ENCODE measurements at places on chromosomes 11 and 22. TPM values are rescaled to one million over a fixed set of nuclear protein-coding genes. Genes with fewer than 3 reads are reported as not detected.

DNA sequence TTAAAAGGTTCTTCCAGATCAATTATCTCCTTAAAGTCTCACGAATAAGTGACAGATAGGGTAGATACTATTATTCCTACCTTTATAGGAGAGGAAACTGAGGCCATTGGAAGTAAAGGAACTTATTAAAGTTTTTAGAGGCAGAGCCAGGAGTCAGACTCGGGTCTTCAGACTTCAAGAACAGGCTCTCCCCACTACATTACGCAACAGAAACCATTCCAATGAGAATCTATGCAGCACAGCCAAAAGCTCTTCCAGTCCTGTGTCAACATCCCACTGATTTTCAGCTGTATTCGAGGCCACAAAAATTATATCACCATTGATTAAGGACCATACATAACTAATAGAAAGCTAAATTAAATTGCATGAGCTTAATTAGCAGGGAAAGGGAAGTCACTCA lies 77.4 kb downstream of the RELT start:
- no peak for DNase-seq

The SART1 gene
- total RNA-seq = 38.2 TPM

- DNase-seq = peak; percentile 35
These were observed 1.2 kb downstream of the TOB2 start for GRCh38 chr22:41445129-41446056.

GRCh38 chr11:94574193-94574961 lies 7.2 kb downstream of the PIWIL4 start:
- DNase-seq = peak; percentile 44

GRCh38 chr11:91160661-91161060 lies 937.8 kb upstream of the CHORDC1 start:
- DNase-seq = no peak

DNA sequence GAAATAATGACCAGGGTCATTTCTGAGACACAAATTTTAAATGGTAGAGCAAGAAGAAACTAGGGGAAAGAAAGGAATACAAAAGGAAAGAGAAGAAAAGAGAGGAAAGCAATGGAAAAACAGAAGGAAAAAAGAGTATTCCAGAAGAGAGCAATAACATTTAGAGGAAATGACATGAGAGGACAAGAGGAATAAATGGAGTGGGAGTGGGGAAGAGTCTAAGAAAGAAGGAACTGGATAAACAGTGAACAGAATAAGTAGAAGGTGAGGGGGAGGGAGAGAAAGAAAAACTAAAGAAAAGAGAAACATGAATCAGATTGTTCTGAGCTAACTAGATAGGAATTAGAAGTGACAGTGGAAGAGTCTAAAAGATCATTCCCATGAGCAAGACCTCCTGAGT lies 28.4 kb downstream of the PRDM10 start:
- DNase-seq = no peak

DNA sequence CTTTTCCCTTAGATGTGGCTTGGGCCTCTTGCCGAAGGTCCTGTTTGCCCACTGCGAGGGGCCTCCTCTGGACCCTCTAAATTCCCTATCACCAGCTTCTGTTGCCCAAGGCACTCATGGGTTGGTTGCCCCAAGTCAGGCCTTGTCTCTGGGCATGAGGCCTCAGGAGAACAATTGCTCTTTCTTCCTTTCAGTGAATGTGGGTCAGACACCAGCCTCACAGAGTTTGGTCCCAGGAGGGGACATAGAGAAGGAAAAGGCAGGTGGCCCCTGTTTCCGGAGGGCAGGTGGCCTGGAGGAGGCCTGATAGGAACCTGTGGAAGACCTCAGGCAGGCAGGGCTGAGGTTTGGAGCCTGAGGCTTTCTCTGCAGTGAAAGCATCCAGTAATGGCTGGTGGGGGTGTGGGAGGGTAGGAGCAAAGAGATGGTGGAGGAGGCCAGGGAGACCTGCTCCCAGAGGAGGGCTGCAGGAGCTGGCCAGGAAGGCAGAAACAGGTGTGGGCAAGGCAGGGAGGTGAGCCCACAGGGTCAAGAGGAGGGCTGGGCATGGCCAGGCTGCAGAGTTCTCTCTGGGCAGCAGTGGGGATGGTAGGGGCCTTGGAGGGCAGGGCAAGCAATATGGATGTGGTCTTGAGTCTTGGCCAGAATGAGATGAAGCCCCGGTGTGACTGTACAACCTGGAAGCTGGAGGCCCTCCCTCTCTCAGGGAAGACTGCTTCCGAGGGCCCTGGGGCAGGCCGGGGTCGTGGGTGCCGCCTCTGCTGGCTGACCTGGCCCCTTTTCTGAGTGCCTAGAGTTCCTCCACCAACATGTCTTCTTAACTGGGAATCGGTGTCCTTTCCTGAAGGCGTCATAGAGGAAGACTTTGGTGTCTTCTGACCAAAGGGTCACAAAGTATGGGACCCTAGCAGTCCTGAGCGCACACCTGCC lies 28.0 kb upstream of the LMO1 start:
- DNase-seq = no peak

The ZNRF3 gene
- total RNA-seq = 2.2 TPM

DNA sequence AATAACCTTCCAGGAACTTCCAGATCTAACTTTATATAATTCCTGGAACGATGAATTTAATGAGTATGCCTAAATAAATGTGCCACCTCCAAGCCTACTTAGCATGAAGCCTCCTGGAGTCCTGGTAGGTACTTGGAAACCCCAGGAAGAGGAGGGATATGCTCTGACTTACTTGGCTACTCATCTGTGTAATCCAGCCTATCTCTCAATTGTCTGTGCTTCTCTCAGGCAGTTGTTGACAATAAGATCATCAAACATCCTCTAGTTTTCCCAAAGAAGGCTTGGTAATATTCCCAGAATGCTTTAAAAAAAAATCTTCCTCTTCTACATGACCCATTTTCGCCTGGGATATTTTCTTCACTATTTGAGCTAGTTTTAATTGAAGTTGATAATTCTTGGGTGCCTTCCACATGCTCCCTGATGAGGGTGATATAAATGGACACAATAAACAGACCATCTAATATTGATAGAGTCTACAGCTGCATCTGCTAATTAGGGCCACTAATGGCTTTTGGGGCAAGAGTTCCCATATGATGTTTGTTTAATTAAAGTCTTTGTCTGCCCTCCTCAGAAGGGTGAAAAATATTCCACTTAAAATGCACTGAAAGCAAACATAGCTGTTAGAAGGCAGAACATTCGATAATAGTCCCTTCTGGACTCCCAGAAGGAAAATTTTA lies 75.5 kb upstream of the RAB38 start:
- no peak for DNase-seq

The MAP4K2 gene
- total RNA-seq = 14.8 TPM

DNA sequence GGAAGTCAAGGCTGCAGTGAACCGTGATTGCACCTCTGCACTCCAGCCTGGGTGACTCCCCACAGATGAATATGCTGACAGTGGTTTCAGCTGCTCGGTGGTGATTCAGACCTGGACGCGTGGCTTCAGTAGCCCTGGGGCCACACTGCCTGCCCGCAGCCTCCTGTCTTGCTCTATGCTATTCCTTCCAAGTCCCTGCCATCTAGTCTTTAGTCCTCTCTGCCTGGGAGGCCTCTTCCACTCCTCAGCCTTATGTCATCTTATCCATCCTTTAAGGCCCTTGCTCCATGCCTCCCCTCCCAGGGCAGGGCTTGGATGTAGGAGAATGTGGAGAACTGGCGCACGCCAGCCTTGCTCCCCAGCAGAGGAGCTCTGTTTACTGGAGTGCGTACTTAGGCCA lies 23.0 kb downstream of the YDJC start:
- no peak for DNase-seq

DNA sequence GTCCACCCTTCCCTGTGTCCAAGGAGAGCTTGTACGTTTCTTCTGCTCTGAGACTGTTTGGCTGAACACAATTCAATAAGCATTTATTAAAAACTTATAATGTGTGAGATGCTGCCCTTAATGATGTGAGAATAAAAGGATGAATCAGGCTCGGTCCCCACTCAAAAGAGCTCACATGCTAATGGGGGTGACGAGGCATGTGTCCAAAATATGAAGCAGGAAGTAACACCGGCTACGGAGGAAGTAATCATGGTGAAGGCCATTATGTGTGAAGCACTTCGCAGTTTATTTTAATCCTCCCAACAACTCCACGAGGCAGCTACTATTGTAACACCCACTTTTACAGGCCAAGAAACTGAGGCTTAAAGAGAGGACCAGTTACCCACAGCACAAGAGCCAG lies 3.4 kb upstream of the RASD2 start:
- no peak for DNase-seq

The CCDC81 gene
- not detected for total RNA-seq

The MAPK8IP1 gene
- total RNA-seq = 2.6 TPM

The FERMT3 gene
- not detected for total RNA-seq

The UQCC3 gene
- 16.4 TPM for total RNA-seq

- no peak for DNase-seq
These were observed 12.1 kb downstream of the RNH1 start for GRCh38 chr11:494761-495536.

GRCh38 chr22:27224485-27225374 lies 567.3 kb downstream of the MIAT start:
- peak; percentile 71 for DNase-seq

GRCh38 chr11:117820516-117820915 lies 4.0 kb downstream of the FXYD2 start:
- DNase-seq = no peak

DNA sequence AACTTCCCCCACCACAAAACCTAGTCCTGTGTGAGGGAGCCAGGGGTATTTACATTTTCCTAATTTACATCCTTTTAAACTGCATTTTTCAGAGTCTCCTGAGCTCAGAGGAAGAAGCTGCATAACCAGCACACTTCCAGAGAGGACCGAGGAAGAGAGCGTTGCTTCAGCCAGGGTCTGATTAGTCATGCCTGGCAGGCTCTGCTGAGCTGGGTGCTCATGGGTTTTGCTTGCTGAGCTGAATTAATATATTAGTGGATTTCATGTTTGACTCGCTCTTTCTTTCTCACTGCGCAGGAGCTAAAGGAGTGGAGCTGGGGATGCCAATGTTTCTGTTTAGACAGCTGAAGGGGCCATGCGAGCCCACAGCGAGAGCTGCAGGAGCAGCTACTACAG lies 539.3 kb upstream of the B3GAT1 start:
- DNase-seq = peak; percentile 88

GRCh38 chr11:119391275-119391674 lies 9.8 kb upstream of the USP2 start:
- DNase-seq = no peak

The ZDHHC13 gene
- 14.7 TPM for total RNA-seq

The CNTF gene
- total RNA-seq = 0.92 TPM

DNA sequence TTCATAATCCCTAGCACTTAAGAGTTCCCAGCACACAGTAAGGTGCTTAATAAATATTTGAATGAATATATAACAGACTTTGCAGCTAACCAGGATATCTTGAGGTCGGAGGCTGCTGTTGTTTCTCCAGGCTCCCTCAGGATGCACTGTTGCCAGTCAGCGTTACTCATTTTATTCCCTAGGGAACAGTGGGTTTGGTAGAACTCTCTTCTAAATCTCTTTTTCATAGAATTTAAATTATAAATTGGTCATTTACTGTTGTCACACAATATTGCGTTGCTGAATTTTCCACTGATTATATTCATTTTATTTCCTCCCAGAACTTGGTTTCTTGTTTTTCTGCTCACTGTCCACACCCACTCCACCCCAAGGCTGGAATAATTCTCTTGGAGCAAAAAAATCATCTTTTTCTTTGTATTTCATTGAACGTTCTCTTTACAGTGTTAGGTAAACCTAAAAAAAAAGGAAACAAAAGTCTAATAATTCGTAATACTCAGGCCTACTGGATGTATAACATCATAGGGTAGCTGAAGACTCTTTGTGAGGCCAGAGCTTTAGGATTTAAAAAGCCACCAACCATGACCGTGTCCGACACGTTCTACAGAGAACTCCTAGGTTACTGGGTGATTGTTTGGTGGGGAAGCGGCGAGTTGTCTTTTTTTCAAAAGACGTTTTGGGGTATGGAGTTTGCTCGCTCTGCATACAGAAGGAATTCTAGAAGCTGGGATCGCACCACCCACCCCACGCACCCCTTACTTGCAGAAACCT lies 766 bp upstream of the CAPRIN1 start:
- no peak for DNase-seq

- no peak for DNase-seq
These were observed 86.0 kb upstream of the CADM1 start for GRCh38 chr11:115590254-115590653.

DNA sequence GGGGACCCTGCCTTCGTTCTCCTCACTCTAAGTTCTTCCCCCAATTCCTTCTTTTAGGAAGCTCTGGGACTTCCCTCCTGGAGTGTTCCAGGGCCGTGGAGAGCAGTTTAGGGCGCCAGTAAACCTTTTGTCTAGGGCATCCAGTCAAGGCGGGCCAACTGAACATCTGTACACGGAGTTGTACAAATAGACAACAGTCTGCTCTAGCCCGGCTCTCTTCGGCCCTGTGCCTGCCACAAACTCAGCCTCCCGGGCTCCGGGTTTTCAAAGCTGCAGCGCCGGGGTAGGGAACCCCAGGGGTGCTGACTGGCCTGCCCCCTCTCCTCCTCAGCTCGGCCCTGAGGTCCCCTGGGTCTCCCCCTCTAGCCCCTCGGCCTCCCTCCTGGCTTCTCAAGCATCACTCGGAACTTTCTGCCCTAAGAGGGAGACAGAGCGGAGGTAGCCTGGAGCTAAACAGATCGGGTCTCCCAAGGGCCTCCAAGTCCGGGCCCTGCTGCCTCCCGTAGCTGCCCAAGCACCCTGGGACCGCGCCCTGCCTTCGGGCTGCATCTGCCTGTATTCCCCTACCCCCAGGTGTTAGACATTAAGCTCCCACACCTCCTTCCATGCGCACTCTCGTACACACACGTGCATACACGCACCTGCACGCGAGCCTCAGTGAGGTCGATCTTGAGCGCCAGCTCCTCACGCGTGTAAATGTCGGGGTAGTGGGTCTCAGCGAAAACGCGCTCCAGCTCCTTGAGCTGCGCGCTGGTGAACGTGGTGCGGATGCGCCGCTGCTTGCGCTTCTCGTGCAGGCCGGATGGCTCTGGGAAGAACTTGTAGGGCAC lies 3.3 kb downstream of the PHOX2A start:
- DNase-seq = no peak

DNA sequence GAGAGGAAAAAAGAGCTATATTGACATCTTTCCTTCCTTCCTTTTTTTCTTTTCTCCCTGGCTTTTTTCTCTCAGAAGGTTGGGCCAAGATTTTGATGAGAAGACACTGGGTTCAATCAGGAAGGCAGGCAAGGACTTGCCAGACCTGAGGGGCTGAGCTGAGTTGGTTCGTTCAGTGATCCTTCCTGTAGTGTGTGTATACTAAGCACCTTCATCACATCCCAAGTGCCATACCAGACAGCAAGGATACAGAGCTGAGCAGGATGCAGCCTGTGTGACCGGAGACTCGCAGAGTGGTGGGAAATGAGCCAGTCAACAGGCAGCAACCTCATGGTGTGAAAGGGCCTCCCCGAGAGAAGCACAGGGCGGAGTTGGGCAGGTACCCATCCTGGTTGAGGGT lies 95.5 kb downstream of the SPON1 start:
- DNase-seq = no peak

Measured in MG63 (cell line).